Activated CD4-positive, alpha-beta T cell treated with anti-CD3 and anti-CD28 coated beads, Interleukin-2, amount 10 ng/mL, durations not matched to agents 7 days and 5 days (primary cell): ENCODE measurements at places on chromosomes 6 and 20. TPM values are rescaled to one million over a fixed set of nuclear protein-coding genes. Genes with fewer than 3 reads are reported as not detected.

DNA sequence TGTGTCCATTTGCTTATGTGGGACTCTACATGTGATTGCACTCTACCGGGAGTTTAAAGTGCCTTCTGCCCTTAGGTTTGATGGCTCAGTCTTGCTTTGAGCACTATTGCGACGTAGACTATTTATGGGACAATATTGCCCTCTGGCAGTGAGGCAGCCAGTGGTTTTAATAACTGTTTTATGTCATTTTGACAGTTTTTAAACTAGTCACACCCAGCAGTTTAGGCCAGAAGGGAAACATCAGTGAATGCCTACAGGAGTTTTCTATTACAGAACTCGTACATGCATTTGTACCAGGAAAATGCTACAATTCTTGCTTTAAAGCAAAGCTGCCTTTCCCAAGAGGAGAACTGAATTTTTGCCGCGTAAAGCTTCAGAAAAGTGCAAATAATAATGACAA, 813.7 kb downstream of the KIF16B start:
- H3K4me1 ChIP-seq, result no peaks in the 10 kb centered on the region
- no peak overlapping the region for H3K27ac ChIP-seq
- H3K4me3 ChIP-seq, result no peak overlapping the region
- H3K36me3 ChIP-seq, result no peaks in the 10 kb centered on the region

DNA sequence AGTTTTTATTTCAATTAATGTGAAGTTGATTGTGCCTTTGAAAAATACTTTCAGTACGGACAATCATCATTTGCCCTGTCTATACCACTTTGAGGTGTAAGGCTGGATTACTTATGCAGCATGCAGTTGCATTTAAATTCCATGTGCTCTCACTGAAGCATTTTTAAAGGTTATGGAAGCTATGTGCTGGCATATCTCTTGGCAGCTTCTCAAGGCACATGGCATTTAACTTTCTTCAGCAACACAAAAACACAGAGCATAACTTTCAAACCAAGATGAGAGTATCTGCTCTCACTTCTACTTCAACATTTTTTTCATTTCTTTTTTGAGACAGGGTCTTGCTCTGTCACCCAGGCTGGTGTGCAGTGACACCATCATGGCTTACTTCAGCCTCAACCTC, 360.6 kb upstream of the RUNX2 start:
- peak overlapping the region; percentile 58 for H3K27ac ChIP-seq
- H3K27me3 ChIP-seq, result no peaks in the 10 kb centered on the region
- DNase-seq, result no peak
- peaks cover 11% of the 10 kb centered on the region for H3K36me3 ChIP-seq
- H3K4me1 ChIP-seq, result peaks cover 5% of the 10 kb centered on the region

The CHRNA4 gene
- total RNA-seq, result not detected

DNA sequence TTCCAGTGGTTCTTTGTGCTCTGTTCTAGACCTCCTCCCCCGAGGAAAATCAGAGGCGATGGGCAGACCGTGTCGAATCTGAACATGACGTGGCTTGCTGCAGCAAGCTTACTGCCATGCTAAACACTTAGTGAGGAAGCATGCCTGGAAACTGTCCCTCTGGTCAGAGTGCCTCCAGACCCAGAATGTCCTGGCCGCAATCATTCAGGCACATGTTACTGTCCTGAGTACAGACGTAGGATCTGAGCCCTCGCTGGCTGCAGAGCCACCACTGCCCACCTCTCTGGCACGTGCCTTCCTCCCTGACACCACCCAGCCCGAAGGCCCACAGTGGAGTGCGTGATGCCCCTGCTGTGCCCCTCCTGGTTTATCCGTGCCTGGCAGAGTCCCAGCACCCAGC, 163.6 kb downstream of the SYNDIG1 start:
- no peak overlapping the region for H3K27ac ChIP-seq
- no peak overlapping the region for H3K4me3 ChIP-seq
- peaks cover 12% of the 10 kb centered on the region for H3K4me1 ChIP-seq
- DNase-seq, result no peak

The BTNL2 gene
- not detected for total RNA-seq

DNA sequence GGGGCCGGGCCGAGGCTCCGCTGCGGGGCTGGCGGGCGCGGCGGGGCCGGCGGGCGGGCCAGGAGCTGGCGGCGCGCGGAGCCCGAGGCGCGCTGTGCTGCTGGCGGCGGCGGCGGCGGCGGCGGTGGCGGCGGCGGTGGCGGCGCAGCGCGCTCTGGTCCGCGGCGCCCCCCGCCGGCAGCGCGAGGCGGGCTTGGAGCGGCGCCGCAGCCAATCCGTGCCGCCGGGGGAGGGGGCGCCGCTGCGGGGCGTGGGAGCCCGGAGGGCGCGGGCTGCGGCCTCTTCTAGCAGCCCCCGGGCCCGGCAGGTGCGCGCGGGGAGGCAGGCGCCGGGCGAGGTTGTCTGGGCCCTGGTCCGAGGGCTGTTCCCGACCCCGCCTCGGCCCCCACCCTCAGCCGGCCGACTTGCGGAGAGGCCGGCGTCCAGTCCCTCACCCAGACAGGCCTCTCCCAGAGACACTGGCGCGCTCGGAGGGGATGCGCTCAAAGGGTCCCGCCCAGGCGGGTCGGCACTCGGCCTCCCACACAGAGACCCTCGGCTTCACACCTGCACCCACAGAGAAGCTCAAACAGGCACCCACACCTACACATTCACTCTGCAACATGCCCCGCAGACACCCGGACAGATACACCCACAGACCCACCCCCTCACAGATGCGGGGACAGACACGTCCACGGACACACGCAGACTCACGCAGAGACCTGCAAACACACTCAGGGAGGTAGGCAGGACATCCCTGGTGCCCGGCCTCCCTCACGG, at the start of gene RIMS4:
Gene RIMS4, minus strand, starts transcription at position 156 of the 759 bp plus-strand sequence. CDS start 275 bp downstream, outside the sequence.
- peaks cover 60% of the 10 kb centered on the region for H3K27me3 ChIP-seq
- H3K36me3 ChIP-seq, result no peaks in the 10 kb centered on the region
- peak within 1 kb of the TSS; percentile 6 for H3K4me3 ChIP-seq
- no peak for DNase-seq

The RRAGD gene
- total RNA-seq, result 8.8 TPM

- no peaks in the 10 kb centered on the region for H3K27me3 ChIP-seq
- H3K27ac ChIP-seq, result no peak overlapping the region
- DNase-seq, result no peak
- H3K36me3 ChIP-seq, result no peaks in the 10 kb centered on the region
Measured at GRCh38 chr20:39850821-39851330, 838.2 kb downstream of the MAFB start.

The NKX2-4 gene
- not detected for total RNA-seq

The MYO6 gene
- total RNA-seq, result 0.67 TPM

- no peaks in the 10 kb centered on the region for H3K36me3 ChIP-seq
- no peak overlapping the region for H3K27ac ChIP-seq
- no peak overlapping the region for H3K4me3 ChIP-seq
- H3K27me3 ChIP-seq, result no peaks in the 10 kb centered on the region
Measured at GRCh38 chr20:39855799-39856198, 833.2 kb downstream of the MAFB start.

DNA sequence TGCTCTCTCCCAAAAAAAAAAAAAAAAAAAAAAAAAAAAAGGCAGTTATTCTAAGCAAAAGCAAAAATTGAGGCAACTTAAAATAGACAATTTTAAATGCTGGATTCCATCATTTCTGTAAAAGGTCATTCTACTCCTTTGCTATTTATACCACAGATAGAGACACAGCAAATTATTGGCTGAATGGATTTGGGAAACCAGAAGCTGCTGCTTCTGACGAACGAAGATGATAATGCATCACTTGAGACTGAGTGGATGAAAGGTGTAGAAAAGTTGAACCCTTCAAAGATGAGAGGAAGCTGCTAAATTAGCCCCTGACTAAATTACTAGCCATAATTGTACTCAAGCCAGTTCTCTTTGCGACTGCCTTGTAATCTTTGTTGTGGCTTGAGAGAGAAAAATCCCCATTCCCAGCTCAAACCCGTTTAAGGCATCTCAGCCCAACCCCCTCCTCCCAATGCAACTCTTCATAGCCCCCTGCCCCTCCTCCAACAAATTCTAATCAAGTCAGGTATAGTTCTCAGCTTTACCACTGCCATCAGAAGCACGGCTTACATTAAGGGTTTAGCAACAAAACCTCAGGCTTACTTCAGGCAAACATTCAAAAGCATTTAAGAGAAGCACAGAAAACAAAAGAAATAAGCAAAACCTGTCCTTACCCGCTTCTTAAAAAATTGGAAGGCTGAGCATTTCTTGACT, 1.0 kb downstream of the SGK1 start:
- peaks cover 48% of the 10 kb centered on the region for H3K27me3 ChIP-seq
- H3K36me3 ChIP-seq, result peaks cover 4% of the 10 kb centered on the region
- H3K27ac ChIP-seq, result no peak overlapping the region
- H3K4me1 ChIP-seq, result peaks cover 19% of the 10 kb centered on the region
- peak overlapping the region; percentile 75 for H3K4me3 ChIP-seq

The OR2H2 gene
- total RNA-seq, result not detected

GRCh38 chr6:3023663-3024483, 24.2 kb downstream of the NQO2 start:
- H3K4me3 ChIP-seq, result peak overlapping the region; percentile 73
- H3K27ac ChIP-seq, result peak overlapping the region; percentile 97
- H3K36me3 ChIP-seq, result peaks cover 27% of the 10 kb centered on the region
- H3K4me1 ChIP-seq, result peaks cover 59% of the 10 kb centered on the region
- H3K27me3 ChIP-seq, result no peaks in the 10 kb centered on the region

GRCh38 chr6:70285201-70285600, 17.7 kb downstream of the COL9A1 start:
- no peak for DNase-seq
- H3K27ac ChIP-seq, result no peak overlapping the region
- H3K4me3 ChIP-seq, result no peak overlapping the region

The ZC3H12D gene
- 16.5 TPM for total RNA-seq

The FUT9 gene
- total RNA-seq, result not detected

The ZNF322 gene
- 9.0 TPM for total RNA-seq

The SIRPB2 gene
- total RNA-seq, result not detected

GRCh38 chr20:58024241-58024721, 204.2 kb downstream of the ANKRD60 start:
- no peak overlapping the region for H3K27ac ChIP-seq
- DNase-seq, result no peak
- no peaks in the 10 kb centered on the region for H3K36me3 ChIP-seq
- no peaks in the 10 kb centered on the region for H3K4me1 ChIP-seq
- no peak overlapping the region for H3K4me3 ChIP-seq

- H3K4me3 ChIP-seq, result no peak overlapping the region
- H3K4me1 ChIP-seq, result no peaks in the 10 kb centered on the region
- no peak for DNase-seq
- no peak overlapping the region for H3K27ac ChIP-seq
- no peaks in the 10 kb centered on the region for H3K36me3 ChIP-seq
Measured at GRCh38 chr20:18645196-18645745, 57.4 kb downstream of the DTD1 start.

The LY6G6D gene
- not detected for total RNA-seq

DNA sequence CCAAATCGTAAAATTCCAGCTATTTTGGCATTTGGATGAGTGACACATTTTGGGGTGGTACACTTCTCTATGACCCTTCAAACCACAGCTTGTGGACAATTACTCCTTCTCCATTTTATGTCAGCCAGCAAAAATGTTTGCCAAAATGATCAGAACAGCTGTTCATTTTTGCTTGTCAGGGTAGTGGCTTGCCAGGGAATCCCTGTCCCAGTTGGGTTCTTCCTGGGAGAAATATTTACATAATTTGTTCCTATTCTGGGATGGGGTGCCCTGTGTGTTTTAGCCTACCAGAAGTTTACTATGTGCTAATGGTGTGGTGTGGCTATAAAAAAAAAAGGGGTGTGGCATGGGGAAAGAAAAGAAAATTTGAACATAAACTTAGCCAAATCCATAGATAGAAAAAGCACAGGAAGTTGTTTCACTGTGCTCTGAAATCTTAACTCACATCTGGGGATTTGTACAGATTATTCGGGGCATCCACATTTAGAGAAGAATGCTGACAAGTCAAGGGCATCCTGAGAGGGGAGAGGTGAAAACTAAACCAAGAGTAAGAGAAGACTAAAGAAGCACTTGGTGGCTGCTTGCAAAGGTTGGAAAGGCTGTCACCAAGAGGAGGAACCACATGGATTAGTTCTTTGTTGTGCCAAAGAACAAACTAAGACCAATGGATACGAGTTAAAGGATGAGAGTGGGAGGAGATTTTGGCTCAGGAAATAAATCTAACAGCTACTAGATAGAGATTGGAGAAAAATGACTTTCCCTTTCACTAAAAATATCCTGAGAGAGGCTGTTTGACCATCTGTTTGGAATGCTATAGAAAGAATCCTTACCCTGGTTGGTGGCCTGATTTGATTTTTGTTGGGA, 55.2 kb upstream of the RBM24 start:
- no peaks in the 10 kb centered on the region for H3K27me3 ChIP-seq
- DNase-seq, result no peak
- no peaks in the 10 kb centered on the region for H3K4me1 ChIP-seq
- no peaks in the 10 kb centered on the region for H3K36me3 ChIP-seq
- H3K4me3 ChIP-seq, result no peak overlapping the region

The AIF1 gene
- total RNA-seq, result 48.0 TPM

GRCh38 chr20:46568570-46569129, 18.2 kb upstream of the OCSTAMP start:
- H3K36me3 ChIP-seq, result no peaks in the 10 kb centered on the region
- DNase-seq, result no peak
- H3K27ac ChIP-seq, result no peak overlapping the region
- no peak overlapping the region for H3K4me3 ChIP-seq
- H3K4me1 ChIP-seq, result no peaks in the 10 kb centered on the region
- H3K27me3 ChIP-seq, result peaks cover 36% of the 10 kb centered on the region

DNA sequence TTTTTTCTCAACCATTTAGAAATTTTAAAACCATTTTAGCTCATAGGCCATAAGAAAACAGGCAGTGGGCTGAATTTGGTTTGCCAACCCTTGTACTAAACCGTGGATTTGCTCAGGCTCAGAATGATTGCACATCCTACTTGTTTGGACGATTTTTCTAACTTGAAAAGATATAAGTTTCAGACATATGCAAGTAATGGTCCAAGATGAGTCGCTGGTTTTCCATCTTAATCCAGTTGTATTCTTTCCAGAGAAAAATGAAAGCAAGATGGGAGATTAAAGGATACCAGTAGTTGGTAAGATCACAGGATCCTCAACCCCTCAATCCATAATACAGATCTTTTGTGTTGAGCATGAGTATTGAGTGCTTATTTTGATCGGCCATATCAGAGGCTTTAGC, 250.9 kb downstream of the TINAG start:
- no peaks in the 10 kb centered on the region for H3K27me3 ChIP-seq
- H3K27ac ChIP-seq, result no peak overlapping the region
- H3K36me3 ChIP-seq, result no peaks in the 10 kb centered on the region
- DNase-seq, result no peak
- H3K4me3 ChIP-seq, result no peak overlapping the region

- peaks cover 6% of the 10 kb centered on the region for H3K27me3 ChIP-seq
- no peak overlapping the region for H3K27ac ChIP-seq
Measured at GRCh38 chr6:163705923-163706322, 291.4 kb downstream of the QKI start.

The RBPJL gene
- not detected for total RNA-seq
